ENCODE measurements at places on chromosomes 12 and 14. TPM values are rescaled to one million over a fixed set of nuclear protein-coding genes. Genes with fewer than 3 reads are reported as not detected.
A peak's percentile ranks its signal among the peaks of the same experiment; 100 is the strongest.

The CLEC4C gene
- not detected for total RNA-seq

The KRT5 gene
- total RNA-seq, result 13.0 TPM

The ANKS1B gene
- total RNA-seq, result 7.6 TPM

The POTEM gene
- not detected for total RNA-seq

The CCDC91 gene
- 23.2 TPM for total RNA-seq

The ADAM21 gene
- not detected for total RNA-seq

The TEX22 gene
- 0.76 TPM for total RNA-seq

The CLEC9A gene
- not detected for total RNA-seq

The SYNE3 gene
- 0.65 TPM for total RNA-seq

The ENDOU gene
- total RNA-seq, result 3.7 TPM

The PAH gene
- 13.3 TPM for total RNA-seq

The ARHGEF25 gene
- total RNA-seq, result 34.6 TPM

The NRXN3 gene
- 19.8 TPM for total RNA-seq

The DTX3 gene
- total RNA-seq, result 65.5 TPM

The AMHR2 gene
- total RNA-seq, result 1.6 TPM

The NFATC4 gene
- 33.8 TPM for total RNA-seq

The ATL1 gene
- total RNA-seq, result 7.3 TPM

DNA sequence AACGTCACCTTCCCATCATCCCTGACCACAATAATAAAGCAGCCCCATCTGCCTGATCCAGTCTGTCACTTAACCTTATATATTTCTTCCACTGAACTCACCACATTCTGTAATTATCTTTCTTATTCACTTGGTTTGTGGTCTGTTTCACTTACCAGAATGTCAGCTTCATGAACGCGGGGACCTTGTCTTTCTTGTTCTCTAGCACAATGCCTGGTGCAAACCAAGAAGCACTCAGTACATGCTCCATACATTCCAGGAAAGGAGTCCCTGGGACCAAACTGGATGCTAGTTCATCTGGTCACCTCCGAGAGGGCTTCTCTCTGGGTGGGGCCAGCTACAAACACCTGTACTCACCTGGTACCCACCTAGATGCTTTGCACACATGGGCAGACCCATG, 17.4 kb upstream of the ANKRD33 start:
- no peak for DNase-seq

DNA sequence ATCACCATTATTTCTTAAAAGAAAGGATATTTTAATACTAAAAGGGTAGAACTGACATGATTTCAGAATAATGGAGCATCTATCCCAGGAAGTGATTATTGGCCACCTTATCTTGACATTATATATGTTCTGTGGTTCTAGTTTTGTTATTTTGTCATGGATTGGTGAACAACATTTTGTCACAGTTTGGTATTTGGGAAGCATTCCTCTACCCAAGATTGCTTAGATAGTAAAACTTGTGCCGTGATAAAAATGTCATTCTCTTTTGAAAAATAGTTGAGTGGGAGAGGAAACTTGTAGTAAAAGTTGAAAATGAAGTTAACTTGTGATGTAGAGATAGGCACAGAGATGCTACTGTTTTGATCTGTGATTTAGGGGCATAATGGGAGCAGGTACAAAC, 65.7 kb downstream of the TMX1 start:
- DNase-seq, result no peak

DNA sequence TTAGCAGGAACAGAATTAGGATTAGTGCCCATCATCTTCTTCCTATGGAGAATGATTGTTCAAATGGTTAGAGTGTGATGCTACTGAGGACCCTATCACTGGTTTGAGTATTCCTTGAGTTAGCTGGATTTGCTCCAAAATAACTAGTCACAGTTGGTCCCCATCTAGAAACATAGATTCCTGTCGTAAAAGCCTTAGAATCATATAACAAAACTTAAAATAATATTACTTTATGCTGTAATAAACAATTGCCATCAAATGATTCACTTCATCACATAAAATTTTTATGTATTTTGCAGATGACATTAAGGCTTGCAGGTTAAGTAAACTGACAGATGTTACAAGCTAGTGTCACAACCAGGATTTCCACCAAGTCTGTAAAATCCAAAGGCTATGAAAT, 209.8 kb downstream of the CCER1 start:
- no peak for DNase-seq

DNA sequence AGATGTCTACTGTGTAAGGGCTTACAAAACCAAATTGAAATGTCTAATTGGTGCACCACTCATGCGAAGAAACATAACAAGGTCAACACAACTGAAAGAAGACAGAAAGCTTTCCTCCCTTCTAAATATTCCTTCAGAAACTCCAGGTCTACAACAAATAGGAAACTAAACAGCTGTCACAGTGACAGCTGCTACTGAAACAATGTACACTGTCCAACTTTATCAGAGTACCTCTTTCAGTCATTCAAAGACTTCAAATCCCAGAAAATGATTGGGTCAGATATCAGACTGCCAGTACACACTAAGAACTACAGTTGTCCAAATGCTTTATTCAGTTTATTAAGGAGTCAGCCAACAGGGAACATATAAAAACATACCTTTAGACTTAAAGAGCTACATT, 35.2 kb downstream of the CEP128 start:
- DNase-seq, result no peak

DNA sequence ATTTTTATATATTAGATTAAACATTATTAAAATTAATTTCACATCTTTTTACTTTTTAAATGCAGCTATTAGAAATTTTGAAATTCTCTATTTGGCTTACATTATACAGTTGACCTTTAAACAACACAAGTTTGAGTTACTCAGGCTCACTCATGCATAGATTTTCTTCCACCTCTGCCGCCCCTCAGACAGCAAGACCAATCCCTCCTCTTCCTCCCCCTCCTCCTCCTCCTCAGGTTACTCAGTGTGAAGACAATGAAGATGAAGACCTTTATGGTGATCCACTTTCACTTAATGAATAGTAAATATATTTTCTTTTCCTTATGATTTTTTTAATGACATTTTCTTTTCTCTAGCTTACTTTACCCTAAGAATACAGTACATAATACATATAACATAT, 136.2 kb downstream of the LLPH start:
- no peak for DNase-seq

- peak; percentile 60 for DNase-seq
Observed at GRCh38 chr12:52280796-52281560, 6.5 kb downstream of the KRT86 start.

GRCh38 chr12:13130981-13131380, 27.5 kb upstream of the GSG1 start:
- no peak for DNase-seq

GRCh38 chr12:102527171-102527720, 46.9 kb upstream of the IGF1 start:
- no peak for DNase-seq

- DNase-seq, result no peak
Observed at GRCh38 chr14:41137741-41138140, 468.9 kb upstream of the LRFN5 start.

DNA sequence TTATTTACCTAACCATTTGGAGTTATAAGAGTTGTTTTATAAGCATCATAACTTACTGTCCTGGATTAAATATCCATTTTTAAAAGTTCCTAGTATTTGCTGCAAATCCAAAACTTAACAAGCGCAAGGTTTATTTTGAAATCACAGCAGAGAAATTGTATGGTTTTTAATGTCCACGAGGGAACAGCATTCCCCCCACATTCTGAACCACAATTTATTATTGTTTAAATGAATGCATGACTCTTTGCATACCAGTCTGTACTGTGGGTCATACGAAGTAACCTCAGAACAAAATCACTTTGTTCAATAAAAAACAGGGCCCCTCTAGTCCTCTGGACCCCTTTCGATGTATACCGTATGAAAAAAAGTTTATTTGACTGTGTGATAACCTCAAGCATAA, 75.9 kb downstream of the DACT1 start:
- no peak for DNase-seq

GRCh38 chr12:56931474-56931978, 2.7 kb downstream of the SDR9C7 start:
- DNase-seq, result peak; percentile 49

DNA sequence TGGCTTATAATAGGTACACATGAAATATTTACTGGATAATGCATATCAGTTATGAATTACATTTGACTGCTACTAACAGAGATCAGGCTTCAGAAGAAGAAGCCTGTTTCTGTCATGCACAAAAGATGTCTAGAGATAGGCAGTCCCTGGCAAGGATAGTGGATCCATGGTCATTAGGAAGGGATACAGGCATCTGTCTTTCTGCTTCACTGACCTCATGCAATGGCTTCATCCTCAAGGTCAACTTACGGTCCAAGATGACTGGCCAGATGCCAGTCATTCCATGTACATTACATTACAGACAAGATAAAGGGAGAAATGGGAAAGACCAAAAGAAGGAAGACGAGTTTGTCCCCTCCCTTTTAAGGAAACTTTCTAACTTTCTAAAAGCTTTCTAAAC, 94.0 kb downstream of the NUAK1 start:
- DNase-seq, result no peak

GRCh38 chr14:105488781-105489541, 2.1 kb upstream of the TEDC1 start:
- no peak for DNase-seq

DNA sequence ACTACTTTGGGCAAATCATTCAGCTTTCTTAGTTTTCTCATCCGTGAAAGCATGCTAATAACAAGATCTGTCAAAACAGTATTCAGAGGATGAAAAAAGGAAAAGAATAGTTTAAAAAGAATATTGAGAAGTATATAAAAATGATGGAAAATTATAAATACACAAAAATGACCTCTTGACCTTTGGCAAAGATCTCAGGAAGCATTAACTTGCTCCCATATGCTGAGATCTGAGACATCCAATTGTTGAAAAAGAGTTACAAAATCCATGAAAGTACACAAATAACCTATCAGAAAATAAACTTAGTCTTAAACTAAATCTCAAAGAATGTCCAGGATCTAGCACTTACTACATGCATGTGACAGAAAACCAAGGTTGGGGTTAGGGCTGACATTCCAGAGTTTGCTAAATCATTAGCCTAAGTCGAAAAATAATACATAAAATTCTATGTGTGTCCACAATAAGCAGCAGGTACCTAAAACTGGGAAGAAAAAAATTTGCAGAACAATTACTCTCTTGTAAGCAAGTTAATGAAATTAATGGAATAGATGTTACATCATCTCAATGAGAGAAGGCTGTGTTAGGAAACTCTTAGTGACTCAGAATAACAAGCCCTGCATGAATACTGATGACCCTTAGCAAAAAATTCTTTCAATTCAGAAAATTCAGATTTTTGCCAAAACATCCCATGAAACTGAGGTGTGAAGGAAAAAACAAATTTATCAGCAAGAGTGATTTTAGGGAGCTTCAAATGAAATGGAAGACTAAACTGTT, 3.4 kb downstream of the PAH start:
- no peak for DNase-seq

GRCh38 chr12:48758186-48758585, 30.7 kb downstream of the ADCY6 start:
- no peak for DNase-seq

- no peak for DNase-seq
Observed at GRCh38 chr12:117024961-117025480, 74.2 kb downstream of the TESC start.

- DNase-seq, result no peak
Observed at GRCh38 chr12:47216150-47216677, 136.5 kb upstream of the AMIGO2 start.

DNA sequence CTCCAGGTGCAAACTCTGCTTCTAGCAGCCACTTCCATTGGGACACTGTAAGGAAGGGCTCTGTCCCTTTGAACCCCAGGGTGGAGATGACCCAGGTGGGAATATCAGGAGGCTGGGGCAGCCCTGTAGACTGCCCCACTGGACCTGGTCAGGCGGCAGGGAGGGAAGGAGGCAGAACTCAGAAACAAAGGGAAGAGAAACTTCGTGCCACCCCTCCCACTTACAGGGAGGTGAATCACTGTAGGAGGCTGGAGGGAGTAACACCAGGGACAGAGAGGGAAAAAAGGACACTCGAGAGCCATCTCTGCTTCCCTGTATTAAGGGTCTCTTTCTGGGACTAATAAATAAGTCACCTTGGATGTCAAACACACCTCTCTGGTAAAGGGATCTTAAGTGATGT, 37.4 kb downstream of the ISCA2 start:
- DNase-seq, result no peak

DNA sequence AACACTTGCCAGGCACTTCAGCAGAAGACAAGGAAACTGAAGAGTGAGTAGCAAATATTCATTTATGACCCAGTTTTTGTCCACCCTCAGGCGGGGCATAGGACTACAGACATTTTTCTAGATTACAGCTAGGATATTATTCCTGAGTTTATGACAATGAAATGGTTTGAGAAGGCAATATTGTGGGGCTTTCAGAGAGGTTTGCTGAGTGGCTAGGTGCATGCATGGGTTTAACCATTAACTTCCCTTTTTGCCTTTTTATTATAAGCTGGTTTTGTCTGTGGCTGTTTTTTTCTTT, 104.0 kb upstream of the BCAT1 start:
- no peak for DNase-seq

- DNase-seq, result no peak
Observed at GRCh38 chr14:61160798-61161197, 120.3 kb downstream of the TMEM30B start.

DNA sequence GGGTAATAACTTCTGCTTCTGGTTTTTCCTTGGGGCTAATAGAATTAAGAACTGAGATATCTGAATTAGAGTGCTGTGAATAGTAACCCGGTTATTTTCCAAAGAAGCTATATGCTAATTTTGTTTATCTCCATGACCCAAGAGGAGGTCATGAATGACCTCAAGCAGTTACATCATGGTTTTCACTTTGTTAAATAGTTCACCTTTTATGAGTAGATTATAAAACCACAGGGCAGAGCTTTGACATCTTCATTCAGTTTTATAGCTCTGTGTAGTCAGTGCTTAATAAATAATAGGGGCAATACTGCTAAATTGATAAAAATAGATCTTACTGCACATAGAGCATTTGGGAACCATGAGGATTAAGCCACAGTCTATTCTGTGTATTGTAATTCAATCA, 462.2 kb downstream of the LRIG3 start:
- no peak for DNase-seq

DNA sequence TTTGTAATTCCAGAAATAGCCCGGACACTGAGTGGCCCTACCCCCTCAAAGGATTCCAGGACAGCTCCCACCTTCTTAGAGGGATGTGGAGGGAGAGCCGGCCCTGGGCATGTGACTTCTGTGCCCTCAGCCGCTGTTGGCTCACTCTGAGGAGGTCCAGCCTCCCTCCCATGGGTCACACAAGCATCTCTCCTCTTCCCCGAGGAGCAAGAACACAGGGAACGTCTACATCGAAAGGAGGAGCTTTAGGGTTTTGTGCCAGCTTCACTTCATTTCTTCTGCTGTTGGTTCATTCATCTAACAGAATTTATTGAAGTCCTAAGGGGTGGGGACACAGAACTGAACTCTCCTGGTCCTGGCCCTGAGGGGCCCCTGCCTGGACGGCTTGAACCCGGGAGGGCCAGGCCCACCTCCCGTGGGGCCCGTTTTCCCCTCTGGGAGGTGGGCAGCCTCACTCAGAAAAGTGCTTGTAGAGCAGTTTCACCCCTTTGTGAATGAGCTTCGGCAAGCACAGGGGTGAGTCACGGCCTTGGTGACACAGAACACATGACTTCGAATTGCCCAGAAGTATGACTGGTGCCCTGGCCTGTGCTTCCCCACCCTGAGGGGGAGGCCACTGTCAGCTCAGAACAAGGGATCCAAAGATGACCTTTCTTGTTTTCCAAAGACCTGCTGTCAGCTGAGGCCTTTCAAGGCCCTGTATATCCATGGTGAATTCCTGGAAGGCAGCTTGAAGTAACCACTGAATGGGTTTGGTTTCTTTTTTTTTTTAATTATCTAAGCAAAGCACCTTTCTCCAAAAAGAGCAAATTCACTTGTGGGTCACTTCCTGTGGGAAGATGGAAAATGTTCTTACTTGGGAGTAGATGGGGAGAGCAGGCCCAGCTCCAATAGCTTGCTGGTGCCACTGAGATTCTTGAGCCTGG, 39.2 kb downstream of the NFKBIA start:
- no peak for DNase-seq
